Activated T-cell treated with anti-CD3 and anti-CD28 coated beads for 24 hours (primary cell): ENCODE measurements at places on chromosomes 3 and 15.

DNA sequence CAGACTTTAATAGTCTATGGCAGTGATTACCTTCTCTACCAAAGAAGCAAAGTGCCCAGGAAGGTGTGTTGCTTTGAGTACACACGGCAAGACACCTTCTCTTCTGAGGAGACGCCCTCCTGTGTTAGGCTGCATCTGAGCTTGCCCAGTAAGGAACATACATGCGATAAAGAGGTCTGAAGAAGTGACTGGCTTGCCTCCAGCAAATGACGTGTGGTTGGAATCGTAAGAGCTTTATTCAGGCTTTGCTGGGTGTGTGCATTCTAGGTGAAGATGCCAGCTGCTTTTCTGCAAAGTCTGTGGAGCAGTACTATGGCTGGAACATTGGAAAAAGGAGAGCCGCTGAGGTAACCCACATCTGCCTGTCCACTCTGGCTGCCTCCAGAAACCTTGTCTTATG, 22.4 kb downstream of the MAP6D1 start:
- no peak for DNase-seq

- peak; percentile 30 for DNase-seq
Measured at GRCh38 chr3:43296565-43296964, 10.2 kb downstream of the SNRK start.

- no peak for DNase-seq
Measured at GRCh38 chr3:133644768-133645167, 17.0 kb downstream of the TOPBP1 start.

GRCh38 chr15:97200161-97200560, 760.3 kb upstream of the ARRDC4 start:
- DNase-seq = no peak

- DNase-seq = no peak
Measured at GRCh38 chr15:77577366-77577950, 55.3 kb downstream of the LINGO1 start.

GRCh38 chr3:10772271-10773161, 43.5 kb upstream of the SLC6A11 start:
- no peak for DNase-seq

GRCh38 chr3:138092023-138092422, 23.4 kb downstream of the DZIP1L start:
- no peak for DNase-seq

DNA sequence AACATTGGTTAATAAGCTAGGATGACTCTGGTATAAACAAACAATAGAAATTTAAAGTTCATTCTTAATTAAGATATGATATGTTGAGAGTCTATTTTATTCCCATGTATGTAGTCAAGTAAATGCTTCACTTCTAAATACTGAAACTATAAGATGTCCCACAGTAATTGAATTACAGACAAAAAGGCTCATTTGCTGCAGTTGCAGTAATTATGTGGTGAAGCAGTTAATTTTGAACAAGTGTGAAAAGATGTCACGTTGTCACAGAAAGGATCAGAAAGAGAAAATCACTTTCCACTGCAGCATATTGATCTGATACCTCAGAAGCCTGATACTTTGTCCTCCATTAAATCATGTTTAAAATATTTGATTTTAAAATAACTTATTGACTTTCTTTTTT, 159.8 kb downstream of the BBX start:
- DNase-seq = no peak

DNA sequence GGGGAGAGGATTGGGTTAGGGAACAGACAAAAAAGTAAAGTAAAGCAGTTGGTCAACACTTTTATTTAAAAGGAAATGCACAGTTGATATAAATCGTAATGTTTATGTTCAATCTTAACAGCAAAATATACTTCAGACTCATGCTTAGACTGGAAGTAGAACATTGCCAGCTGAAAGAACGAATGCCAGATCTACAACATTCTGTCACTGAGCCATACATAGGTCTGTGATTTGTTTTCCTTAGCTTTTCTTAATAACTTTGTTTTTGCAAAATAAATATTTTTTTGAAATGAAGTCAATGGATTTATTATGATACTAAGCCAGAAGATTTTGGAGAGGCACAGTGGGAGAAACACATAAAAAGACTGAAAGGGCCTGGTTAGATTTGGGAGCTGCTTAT, 62.0 kb downstream of the LEKR1 start:
- no peak for DNase-seq

- no peak for DNase-seq
Measured at GRCh38 chr15:92869263-92869940, 30.7 kb upstream of the CHD2 start.
